ENCODE measurements at places on chromosomes 13 and 19. TPM values are rescaled to one million over a fixed set of nuclear protein-coding genes. Genes with fewer than 3 reads are reported as not detected.

GRCh38 chr13:31236211-31236786 is 36.5 kb downstream of the B3GLCT start:
- no peak for ATAC-seq

DNA sequence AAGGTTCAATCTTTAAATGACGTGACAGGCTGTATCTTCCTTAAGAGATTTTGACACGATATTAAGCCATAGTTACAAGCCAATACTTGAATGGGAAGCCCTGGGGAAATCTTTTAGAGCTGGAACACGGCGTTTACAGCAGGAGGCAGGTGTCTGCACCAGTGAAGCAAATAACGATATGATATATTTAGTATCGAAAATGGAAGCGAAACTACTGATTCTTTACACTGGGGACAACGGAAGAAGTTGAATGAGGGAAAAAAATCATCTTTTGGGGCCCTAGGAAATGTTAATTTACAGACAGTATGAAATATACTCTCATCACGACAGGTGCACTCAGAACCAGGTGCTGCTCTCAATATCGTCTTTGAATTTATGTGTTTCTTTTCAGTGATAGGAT is 793.9 kb upstream of the PCDH20 start:
- no peak for ATAC-seq

GRCh38 chr19:35673121-35673804 is 6.9 kb downstream of the UPK1A start:
- peak; percentile 78 for ATAC-seq

DNA sequence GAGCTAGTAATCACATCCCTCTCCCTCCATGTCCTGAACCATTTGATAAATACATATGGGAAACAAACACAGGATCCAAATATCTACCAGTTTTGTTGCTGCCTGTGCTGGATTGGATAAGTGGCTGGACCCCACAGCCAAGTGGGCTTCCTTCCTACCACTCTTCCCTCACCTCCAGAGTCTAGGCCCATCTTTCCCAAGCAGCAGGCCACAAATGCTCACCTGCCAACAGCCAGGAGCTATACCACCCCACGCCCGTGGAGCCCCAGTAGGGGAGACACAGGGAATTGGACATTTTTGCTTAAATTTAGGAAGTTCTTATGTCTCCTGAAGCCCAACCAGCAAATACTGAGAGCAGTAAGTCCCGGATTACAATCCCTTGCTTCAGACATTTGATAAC is 55.8 kb downstream of the HSPH1 start:
- ATAC-seq: no peak

DNA sequence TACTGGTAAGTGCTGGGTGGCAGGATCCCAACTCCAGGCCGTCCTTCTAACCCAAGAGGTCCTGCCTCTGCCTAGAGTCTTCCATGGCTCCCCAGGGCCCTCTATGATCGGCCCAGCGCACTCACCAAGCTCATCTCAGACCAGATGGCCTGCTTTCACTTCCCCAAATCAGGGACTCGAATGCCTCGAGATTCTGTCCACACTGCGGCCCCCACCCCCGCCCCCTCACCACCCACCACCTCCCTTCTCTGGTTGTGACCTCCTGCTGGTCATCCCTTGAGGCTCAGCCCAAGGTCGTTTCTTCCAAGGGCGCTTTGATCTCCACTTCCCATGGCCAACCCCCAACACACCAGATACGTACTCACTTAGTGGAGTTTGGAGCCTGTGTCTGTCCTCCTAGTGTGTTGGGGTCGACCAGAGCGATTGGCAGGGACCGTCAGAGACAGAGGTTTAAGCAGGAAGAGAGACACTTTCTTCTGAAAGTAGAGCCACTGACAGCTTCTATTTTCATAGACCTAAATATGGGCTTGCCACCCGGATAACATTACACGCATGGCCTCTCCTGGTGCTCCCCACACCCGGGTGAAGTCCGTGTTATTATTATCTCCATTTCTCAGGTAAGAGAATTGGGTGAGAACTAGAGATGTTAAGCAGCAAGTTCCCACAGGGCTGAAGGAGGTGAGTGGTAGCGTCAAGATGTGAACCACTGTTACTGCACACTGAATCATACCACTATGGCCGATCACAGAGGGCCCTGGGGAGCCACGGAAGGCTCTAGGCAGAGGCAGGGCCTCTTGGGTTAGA is at the start of gene FCER2:
TSS of gene FCER2 (minus strand) at position 478 of the 804 bp plus-strand sequence. CDS start 2,371 bp downstream, outside the sequence.
- no peak for ATAC-seq

- ATAC-seq: no peak
Observed at GRCh38 chr13:63425131-63425530, 2009.5 kb upstream of the PCDH20 start.

The GRK1 gene
- total RNA-seq: 0.15 TPM

Data from gastroesophageal sphincter (tissue), 4 donors.